Aorta (tissue), 5 donors: ENCODE measurements at places on chromosomes 2 and 18. TPM values are rescaled to one million over a fixed set of nuclear protein-coding genes. Genes with fewer than 3 reads are reported as not detected.

DNA sequence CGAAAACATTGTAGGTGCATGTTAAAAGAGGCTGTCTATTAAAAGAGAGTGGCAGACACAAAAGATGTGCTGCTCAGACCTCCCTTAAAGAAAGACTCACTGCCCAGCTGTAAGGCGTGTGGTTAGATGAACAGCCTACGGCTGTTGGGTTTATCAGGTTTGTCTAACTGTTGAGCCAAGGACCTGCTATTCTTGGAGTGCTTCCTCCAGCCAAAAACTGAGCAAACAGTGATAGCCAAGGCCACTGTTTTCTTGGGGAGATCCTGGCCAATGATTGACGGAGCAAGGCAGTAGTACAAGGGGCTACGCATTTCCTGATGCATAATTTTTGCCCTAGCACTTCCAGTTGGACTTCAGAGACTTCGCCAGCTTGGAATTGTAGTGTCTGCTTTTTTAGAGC lies 1.4 kb upstream of the RAB3GAP1 start:
- H3K27ac ChIP-seq, result peak overlapping the region; percentile 56
- no peaks in the 10 kb centered on the region for H3K27me3 ChIP-seq
- no peaks in the 10 kb centered on the region for H3K36me3 ChIP-seq
- H3K4me1 ChIP-seq, result no peaks in the 10 kb centered on the region
- H3K4me3 ChIP-seq, result no peak overlapping the region

DNA sequence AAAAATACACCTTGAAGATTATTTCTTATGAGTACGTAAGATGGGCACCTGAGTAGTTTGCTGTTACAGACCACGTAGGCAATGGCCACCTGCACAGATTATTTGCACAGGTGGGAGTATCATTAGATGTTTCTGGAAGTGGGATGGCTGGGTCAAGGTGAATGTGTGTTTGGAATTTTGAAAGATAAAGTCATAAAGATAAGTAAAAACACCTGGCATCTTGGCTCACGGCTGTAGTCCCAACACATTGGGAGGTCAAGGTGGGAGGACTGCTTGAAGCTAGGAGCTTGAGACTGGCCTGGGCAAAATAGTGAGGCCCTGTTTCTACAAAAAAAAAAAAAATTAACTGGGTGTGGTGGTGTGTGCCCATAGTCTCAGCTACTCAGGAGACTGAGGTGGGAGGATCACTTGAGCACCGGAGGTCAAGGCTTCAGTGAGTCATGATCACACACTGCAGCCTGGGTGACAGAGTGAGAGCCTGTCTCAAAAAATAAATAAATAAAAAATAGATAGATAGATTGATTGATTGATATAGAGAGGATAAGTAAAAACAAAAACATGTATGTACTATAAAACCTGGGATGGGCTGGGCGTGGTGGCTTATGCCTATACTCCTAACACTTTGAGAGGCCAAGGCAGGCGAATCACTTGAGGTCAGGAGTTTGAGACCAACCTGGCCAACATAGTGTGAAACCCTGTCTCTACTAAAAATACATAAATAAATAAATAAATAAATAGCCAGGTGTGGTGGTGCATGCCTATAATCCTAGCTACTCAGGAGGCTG lies 30.4 kb downstream of the ODC1 start:
- H3K36me3 ChIP-seq, result no peaks in the 10 kb centered on the region
- no peaks in the 10 kb centered on the region for H3K27me3 ChIP-seq
- no peak for DNase-seq
- H3K4me3 ChIP-seq, result no peak overlapping the region
- no peak overlapping the region for H3K27ac ChIP-seq

The REG1A gene
- 5.2 TPM for total RNA-seq

GRCh38 chr2:40284797-40285196 lies 167.1 kb downstream of the SLC8A1 start:
- H3K27me3 ChIP-seq, result no peaks in the 10 kb centered on the region
- H3K27ac ChIP-seq, result no peak overlapping the region
- no peak for DNase-seq
- H3K4me1 ChIP-seq, result peaks cover 4% of the 10 kb centered on the region
- H3K36me3 ChIP-seq, result no peaks in the 10 kb centered on the region

The TRPM8 gene
- not detected for total RNA-seq

The TRIM43 gene
- not detected for total RNA-seq

The MPP4 gene
- 1.0 TPM for total RNA-seq

- no peak for DNase-seq
- H3K36me3 ChIP-seq, result no peaks in the 10 kb centered on the region
- H3K27ac ChIP-seq, result no peak overlapping the region
- no peaks in the 10 kb centered on the region for H3K27me3 ChIP-seq
- no peak overlapping the region for H3K4me3 ChIP-seq
- peaks cover 1% of the 10 kb centered on the region for H3K4me1 ChIP-seq
Observed at GRCh38 chr2:43358410-43359201, 132.2 kb upstream of the ZFP36L2 start.

DNA sequence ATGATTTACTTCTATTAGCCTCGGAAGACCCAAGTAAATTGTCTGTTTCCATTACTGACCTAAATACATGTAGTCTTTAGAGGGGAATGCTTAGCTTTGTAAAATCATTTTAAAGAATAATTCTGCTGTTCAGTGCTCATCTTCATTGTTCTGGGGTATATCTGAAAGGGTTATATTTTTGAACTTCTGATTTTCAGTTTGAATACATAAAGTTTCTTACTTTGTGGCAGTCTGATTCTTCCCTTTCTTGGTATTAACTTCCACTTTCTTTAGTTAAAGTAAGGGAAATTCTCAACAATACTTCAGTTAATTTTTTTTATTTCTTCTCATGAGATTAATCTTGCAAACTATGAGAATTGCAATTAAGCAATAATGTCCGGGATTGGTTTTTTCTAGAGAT lies 148.4 kb downstream of the DOCK10 start:
- H3K4me1 ChIP-seq, result no peaks in the 10 kb centered on the region
- no peak overlapping the region for H3K4me3 ChIP-seq
- H3K27me3 ChIP-seq, result no peaks in the 10 kb centered on the region
- no peak for DNase-seq
- no peaks in the 10 kb centered on the region for H3K36me3 ChIP-seq

The PROC gene
- not detected for total RNA-seq

- no peak overlapping the region for H3K4me3 ChIP-seq
- no peak for DNase-seq
- peaks cover 3% of the 10 kb centered on the region for H3K4me1 ChIP-seq
- H3K36me3 ChIP-seq, result no peaks in the 10 kb centered on the region
- H3K27ac ChIP-seq, result no peak overlapping the region
Observed at GRCh38 chr2:33380719-33381118, 95.7 kb upstream of the RASGRP3 start.

The GPR155 gene
- 6.8 TPM for total RNA-seq

The SFT2D3 gene
- total RNA-seq, result 3.8 TPM

DNA sequence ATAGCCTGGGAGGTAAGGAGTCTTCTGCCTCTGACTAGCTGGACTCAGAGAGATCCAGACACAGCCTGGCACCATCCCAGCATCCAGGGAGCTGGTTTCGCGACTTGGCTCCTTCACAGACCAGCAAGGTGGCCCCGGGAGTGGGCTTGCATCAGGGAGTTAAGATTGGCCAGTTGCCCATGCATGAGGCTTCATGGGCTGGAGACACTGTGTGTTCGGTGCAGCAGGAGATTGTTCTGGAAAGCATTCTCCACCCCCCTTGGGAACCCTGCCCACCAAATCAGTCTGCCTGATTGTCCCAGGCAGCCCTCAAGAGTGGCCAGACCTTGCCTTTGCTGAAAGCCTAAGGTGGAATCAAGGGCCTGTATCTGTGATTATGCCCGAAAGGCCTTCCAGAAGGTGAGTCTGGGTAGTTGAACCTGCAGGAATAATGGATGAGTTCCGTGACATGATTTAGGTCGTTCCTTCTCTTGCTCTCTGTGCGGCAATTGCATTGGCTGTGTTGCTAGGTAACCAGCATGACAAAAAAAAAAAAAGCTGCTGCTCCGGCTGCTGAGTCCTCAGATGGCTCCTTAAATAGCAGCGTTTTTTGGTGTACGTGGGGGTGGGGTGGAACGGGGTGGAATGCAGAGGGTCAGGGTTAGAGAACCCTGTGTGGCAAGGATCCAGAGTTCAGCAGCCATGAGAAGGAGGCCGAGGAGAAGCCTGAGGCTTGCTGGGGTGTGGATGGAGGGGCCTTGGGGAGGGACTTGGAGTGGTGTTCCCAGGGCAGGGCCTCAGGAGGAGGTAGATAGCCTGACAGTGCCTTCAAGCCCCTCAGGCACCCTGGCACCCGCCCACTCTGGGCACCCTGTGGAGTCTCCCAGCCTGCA lies 93.0 kb upstream of the MCFD2 start:
- no peaks in the 10 kb centered on the region for H3K36me3 ChIP-seq
- peak; percentile 84 for DNase-seq
- no peaks in the 10 kb centered on the region for H3K27me3 ChIP-seq
- peaks cover 1% of the 10 kb centered on the region for H3K4me1 ChIP-seq

DNA sequence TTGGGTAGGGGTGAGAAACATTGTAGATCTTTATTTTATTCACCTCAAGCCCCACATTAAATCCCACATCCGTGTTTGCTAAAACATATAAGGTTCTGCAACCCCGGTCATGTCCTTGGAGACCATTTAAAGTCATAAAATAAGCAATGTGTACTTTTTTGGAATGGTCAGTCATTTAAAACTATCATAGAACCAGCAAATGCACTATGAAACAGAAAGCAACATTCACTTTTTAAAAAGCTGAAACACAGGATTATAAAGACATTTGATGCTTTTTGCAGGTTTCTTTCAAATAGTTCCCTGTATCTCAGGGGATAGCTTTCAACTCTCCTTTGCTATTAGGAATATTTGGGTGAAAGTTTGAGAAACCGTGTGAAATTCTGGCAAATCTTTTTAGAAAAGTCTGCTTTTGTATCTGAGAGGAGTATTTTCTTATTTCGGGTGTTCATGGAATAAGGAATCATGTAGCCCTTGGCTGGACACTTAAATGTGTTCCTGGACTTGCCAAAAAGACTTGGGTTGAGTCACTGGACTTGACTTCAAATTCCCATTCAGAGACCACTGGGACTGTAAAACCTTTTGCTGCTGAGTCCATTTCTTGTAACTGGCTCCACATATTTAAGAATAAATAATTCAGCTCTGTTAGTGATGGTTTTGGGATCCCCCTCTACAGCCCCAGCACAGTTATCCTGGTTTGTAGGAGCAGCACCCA lies 5.9 kb upstream of the CETN1 start:
- H3K27me3 ChIP-seq, result no peaks in the 10 kb centered on the region
- peaks cover 2% of the 10 kb centered on the region for H3K4me1 ChIP-seq
- no peak overlapping the region for H3K4me3 ChIP-seq

DNA sequence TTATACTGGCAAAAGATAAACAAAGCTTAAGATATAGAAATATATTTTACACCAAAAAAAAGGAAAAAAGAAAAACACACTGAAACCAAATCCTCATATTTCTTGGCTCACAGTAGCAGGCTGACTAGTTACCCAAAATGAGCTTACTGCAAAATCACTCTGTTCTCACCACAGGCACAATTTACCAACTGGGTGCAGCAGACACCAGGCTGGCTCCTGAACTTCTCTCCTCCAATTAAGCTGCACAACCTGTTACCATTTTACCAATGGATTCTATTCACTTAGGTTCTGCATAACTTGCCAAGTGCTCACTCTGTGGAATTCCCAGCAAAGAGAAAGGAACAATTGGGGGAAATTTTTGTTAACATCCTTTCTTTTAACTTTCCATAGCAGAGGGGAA lies 679.3 kb downstream of the ZEB2 start:
- no peaks in the 10 kb centered on the region for H3K27me3 ChIP-seq
- H3K36me3 ChIP-seq, result no peaks in the 10 kb centered on the region
- DNase-seq, result no peak

DNA sequence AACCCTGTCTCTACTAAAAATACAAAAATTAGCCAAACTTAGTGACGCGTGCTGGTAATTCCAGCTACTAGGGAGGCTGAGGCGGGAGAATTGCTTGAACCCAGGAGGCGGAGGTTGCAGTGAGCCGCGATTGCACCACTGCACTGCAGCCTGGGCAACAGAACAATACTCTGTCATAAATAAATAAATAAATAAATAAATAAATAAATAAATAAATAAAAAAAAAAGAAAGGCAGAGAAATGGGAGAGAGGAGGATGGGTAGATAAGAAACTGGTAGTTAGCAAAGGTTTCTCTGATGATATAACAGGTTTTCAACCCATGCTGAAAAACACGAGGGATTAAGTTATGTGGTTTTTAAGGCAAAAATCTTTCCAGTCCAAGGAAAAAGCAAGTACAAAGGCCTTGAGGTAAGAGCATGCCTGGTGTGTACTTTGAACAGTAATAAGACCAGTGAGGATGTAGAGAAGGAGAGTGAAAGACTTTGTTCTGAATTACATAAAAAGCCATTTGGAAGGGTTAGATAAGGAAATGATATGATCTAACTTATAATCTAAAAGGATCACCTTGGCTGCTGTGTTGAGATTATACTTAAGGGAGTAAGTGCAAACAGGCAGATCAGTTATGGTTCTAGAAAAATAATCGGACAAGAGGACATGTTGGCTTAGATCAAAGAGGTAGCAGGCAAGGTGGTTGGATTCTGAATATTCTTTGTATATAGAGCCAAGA lies 159.3 kb downstream of the PTH2R start:
- no peaks in the 10 kb centered on the region for H3K36me3 ChIP-seq
- H3K4me3 ChIP-seq, result no peak overlapping the region
- H3K27ac ChIP-seq, result no peak overlapping the region
- no peaks in the 10 kb centered on the region for H3K4me1 ChIP-seq
- H3K27me3 ChIP-seq, result no peaks in the 10 kb centered on the region
